ENCODE measurements at places on chromosomes 1 and 21. TPM values are rescaled to one million over a fixed set of nuclear protein-coding genes. Genes with fewer than 3 reads are reported as not detected.

WNT2B gene
- 0.67 TPM for total RNA-seq

GRCh38 chr1:57404884-57405283 lies 19.0 kb downstream of the DAB1 start:
- DNase-seq = no peak

DNA sequence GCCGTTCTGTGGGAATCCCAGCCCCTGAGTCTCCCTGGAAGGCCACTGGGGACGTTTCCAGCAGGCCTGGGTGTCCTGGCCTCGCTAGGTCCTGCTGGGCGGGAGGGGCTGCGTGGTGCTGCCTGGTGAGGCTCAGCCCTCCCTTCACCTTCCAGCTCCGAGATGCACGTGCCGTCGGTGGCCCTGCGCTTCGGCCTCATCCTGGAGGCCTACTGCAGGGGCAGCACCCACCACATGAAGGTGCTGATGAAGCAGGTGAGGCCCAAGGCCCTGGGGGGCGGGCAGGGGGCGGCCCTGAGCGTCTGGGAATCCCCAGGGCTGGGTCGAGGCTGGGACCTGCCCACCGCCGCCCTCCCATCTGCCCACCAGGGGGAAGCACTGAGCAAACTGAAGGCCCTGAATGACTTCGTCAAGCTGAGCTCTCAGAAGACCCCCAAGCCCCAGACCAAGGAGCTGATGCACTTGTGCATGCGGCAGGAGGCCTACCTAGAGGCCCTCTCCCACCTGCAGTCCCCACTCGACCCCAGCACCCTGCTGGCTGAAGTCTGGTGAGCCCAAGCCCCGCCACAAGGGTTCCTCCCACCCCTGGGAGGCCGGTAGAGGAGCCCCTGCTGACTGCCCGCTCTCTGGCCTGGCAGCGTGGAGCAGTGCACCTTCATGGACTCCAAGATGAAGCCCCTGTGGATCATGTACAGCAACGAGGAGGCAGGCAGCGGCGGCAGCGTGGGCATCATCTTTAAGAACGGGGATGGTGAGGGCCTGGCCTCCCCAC lies 70.3 kb downstream of the PIK3CD start:
- DNase-seq = no peak

COL6A1 gene
- 7.1 TPM for total RNA-seq

- DNase-seq = no peak
Measured at GRCh38 chr1:61181067-61182038, 99.0 kb downstream of the NFIA start.

FNDC10 gene
- total RNA-seq = 16.8 TPM

GRCh38 chr1:213519098-213519497 lies 468.1 kb downstream of the RPS6KC1 start:
- DNase-seq = no peak
